ENCODE measurements at places on chromosomes 7 and 10. TPM values are rescaled to one million over a fixed set of nuclear protein-coding genes. Genes with fewer than 3 reads are reported as not detected.

The TSPAN13 gene
- total RNA-seq = 16.8 TPM

The CDHR1 gene
- 0.14 TPM for total RNA-seq

The MCU gene
- total RNA-seq = 36.4 TPM

The TFEC gene
- not detected for total RNA-seq

The ZNF511 gene
- 61.5 TPM for total RNA-seq

The SEMA4G gene
- 7.1 TPM for total RNA-seq

The EIF4EBP2 gene
- 10.3 TPM for total RNA-seq

All from A549 treated with ZK216348 at 1 μM for 4 hours (cell line).